Dorsolateral prefrontal cortex (tissue), 122 donors: ENCODE measurements at places on chromosomes 2 and 18.
A peak's percentile ranks its signal among the peaks of the same experiment; 100 is the strongest.

GRCh38 chr2:153451611-153452010, 27.0 kb downstream of the RPRM start:
- DNase-seq = no peak

DNA sequence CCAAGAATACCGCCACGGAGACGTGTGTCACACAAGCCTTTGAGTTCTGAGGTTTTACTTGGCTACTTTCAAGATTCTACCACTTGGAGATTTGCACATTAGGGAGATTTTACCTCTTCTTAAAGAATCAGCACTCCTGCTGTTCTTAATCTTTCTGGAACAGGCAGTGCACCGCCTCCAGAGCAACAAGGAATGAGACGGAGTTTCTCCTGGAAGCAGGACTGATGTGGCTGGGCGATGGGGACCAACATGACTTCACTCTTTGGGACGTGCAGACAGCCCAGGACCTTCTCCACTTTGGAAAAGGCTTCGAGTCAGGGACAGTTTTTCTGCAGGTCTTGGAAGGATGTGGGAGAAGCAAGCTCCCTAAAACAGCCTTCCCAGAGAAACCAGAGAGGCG, 255.2 kb downstream of the HDAC4 start:
- DNase-seq = no peak

GRCh38 chr2:28991021-28991420, 9.9 kb downstream of the TOGARAM2 start:
- peak; percentile 42 for DNase-seq

DNA sequence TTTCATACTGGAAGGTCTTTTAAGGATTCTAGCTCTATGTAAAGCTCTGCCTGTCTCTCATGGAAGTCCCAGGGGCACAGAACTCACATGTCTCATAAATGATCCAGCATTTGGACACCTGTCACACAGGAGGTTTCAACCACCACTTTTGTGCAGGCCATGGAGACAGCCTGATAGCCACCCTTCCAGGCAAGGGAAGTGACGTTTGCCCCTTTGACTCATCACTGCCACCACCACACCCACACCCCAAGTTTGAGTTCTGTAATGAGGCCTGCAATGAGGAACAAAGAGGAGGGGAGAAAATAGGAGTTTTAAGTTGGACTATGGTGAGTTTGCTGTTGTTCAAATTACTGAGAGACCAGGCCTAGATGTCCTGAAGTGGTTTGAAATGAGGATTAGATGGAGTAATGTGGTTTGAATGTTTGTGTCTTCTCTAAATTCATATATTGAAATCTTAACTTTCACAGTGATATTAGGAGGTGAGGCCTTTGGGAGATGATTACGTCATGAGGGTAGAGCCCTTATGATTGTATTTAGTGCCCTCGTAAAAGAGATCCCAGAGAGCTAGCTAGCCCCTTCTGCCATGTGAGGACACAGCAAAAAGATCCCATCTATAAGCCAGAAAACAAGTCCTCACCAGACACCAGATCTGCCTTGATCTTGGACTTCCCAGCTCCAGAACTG, 175.3 kb upstream of the EPHA4 start:
- DNase-seq = no peak
